Stomach (tissue), 19 donors: ENCODE measurements at places on chromosomes 2 and 18. TPM values are rescaled to one million over a fixed set of nuclear protein-coding genes. Genes with fewer than 3 reads are reported as not detected.

- H3K4me3 ChIP-seq, result no peak overlapping the region
- peaks cover 39% of the 10 kb centered on the region for H3K4me1 ChIP-seq
- no peaks in the 10 kb centered on the region for H3K36me3 ChIP-seq
Observed at GRCh38 chr2:210162466-210163124, 8.6 kb downstream of the KANSL1L start.

GRCh38 chr18:9495916-9496705 is 20.8 kb downstream of the RALBP1 start:
- no peaks in the 10 kb centered on the region for H3K27me3 ChIP-seq
- H3K4me3 ChIP-seq, result no peak overlapping the region
- no peak for DNase-seq
- peaks cover 24% of the 10 kb centered on the region for H3K4me1 ChIP-seq

DNA sequence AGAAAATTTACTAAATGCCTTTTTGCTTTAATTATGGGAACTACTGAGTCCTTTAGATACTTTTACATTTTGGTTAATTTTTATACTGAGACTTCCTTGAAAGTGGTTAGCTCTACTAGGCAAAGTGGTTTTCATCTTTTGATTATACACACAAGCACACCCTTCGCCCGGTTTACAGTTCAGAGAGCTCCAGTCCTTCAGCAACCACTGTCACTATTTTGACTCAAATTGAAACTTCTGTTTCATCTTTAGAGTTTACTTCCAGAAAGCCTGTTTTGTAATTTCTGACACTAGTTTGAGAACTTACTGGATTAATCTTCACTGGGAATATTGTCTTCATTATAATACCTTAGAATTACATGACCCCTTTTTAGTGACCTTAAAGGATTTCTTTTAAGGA is 140.3 kb upstream of the FOSL2 start:
- H3K4me1 ChIP-seq, result peaks cover 3% of the 10 kb centered on the region
- DNase-seq, result no peak
- no peaks in the 10 kb centered on the region for H3K27me3 ChIP-seq
- peaks cover 5% of the 10 kb centered on the region for H3K36me3 ChIP-seq
- no peak overlapping the region for H3K4me3 ChIP-seq

DNA sequence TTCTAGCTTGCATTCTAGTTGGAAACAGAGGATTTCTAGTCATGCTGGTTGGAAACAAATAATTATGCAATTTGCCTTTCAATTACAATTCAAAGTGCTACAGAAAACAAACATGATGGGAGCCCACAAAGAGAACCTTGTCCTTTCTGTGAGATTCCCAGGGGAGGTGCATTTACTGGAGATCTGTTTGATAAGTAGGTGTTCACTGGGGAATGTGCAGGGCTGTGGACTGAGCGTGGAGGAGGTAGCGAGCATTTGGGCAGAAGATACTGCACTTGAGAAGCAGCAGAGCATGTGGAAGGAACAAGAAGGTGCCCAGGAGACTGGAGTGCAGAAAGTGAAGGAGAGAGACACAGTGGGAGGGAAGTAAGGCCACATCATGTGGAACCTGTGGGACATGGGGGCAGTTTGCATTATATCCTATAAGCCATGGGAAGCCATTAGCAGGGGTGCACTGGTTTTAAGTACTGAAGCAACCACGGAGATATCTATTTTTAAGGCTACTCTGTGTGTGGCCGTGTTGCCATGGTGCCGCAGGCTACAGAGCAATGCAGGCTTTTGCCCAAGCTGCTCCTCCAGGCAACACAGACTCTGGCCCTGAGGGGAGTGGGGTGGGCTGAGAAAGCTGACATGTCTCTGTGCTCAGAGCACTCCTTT is 154.0 kb downstream of the ANTXR1 start:
- H3K27ac ChIP-seq, result no peak overlapping the region
- no peak for DNase-seq
- H3K27me3 ChIP-seq, result no peaks in the 10 kb centered on the region
- H3K36me3 ChIP-seq, result no peaks in the 10 kb centered on the region

DNA sequence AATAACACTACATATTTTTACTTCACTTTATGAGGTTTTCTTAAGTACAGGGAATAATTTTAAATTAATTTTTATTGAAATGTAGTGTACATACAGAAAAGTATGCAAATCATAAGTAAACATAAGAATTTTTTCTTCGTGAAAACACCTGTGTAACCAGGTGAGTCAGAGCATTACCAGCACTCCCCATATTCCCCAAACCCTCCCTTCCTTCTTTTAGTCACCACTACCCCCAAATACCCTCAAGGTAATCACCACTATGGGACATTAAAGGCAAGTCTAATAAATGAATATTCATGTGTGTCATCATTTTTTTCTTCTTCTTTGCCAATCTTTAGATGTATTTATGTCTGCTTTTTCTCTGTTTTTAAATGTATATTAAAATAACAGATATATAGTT is 139.9 kb upstream of the LTBP1 start:
- H3K4me1 ChIP-seq, result no peaks in the 10 kb centered on the region
- no peak overlapping the region for H3K4me3 ChIP-seq
- no peak overlapping the region for H3K27ac ChIP-seq
- no peak for DNase-seq
- no peaks in the 10 kb centered on the region for H3K27me3 ChIP-seq

DNA sequence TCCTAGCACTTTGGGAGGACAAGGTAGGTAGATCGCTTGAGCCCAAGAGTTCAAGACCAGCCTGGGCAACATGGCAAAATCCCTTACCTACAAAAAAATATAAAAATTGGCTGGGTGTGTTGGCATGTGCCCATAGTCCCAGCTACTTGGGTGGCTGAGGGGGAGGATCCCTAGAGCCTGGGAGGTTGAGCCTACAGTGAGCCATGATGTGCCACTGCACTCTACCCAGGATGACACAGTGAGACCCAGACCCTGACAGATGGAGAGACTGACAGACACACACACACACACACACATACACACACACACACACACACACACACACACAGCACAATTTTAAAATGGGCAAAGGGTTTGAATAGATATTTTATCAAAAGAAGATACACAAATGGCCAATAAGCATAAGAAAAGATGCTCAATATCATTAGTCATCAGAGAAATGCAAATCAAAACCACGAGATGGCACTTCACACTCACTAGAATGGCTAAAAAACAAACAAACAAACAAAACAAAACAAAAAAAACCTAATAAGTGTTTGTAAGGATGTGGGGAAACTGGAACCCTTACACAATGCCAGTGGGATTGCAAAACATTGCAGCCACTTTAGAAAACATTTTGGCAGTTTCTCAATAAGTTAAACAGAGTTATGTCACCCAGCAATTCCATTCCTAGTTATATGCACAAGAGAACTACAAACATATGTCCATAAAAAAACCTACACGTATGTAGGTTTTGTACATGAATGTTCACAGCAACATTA is 42.3 kb downstream of the BAZ2B start:
- DNase-seq, result no peak
- no peaks in the 10 kb centered on the region for H3K4me1 ChIP-seq
- H3K36me3 ChIP-seq, result no peaks in the 10 kb centered on the region
- no peak overlapping the region for H3K4me3 ChIP-seq
- H3K27me3 ChIP-seq, result no peaks in the 10 kb centered on the region

The TEX44 gene
- not detected for total RNA-seq

The SANBR gene
- total RNA-seq, result 1.2 TPM

The TFCP2L1 gene
- total RNA-seq, result 31.4 TPM
